Activated CD4-positive, CD25-positive, alpha-beta regulatory T cell treated with anti-CD3 and anti-CD28 coated beads, Interleukin-2, amount 50 U/mL, for 72 hours (primary cell): ENCODE measurements at places on chromosomes 3 and 15.

GRCh38 chr3:22372292-22373062 lies 621.5 kb upstream of the ZNF385D start:
- no peak for DNase-seq

DNA sequence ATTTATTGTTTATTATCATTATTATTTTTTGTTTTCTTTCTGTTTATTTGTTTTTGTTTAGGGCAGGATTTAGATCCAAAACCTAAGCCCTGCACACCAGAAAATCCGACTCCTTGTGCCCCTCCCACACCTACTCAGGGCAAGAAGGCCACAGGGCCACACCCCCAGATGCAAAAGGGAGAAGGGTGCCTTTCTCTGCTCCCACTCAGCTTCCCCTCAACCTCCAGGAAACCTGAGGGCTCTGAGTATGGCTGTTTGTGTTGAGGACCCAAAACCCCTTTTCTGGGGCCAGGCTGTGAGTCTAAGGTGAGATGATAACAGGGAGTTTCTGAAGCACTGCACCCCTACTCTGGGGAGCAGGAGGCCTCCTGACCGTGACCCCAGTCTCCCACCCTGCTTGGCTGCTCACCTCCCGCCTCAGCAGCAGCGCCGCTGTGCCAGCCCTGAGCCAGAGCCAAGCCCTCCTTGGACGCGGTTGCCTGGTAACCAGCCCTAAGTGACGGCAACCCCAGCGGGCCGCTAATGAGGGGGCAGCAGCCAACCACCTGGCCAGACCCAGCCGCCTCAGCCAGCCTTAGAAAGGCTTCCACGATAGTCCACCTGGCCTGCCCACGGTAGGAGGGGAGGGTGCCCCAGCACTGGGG lies 6.4 kb upstream of the C15orf39 start:
- no peak for DNase-seq

DNA sequence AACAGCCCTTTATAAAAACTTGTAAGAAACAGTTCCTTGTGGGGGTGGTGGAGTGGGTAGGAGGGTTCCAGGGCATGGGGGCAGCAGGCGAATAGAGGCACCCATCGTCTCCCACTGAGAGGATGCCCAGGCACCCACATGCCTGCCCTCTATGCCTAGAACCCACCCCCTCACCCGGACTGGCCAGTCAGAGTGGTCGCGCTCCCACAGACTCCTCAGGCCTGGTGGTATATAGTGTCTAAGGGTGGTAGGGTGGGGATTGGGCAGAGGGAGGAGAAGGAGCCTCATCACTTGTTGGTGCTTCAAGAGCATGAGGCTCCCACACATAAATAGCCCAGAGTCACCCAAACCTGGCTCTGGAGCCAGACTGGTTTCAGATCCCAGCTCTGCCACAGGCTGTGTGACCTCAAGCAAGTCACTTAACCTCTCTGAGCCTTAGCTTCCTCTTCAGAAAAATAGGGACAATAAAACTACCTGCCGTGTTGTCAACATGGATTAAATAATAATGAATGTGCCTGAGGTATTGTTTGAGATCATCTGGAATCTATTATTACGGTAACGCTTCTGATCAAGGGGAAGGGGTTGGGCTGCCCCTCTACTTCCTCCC lies 262.1 kb downstream of the UACA start:
- DNase-seq, result no peak

GRCh38 chr3:86239946-86240345 lies 751.0 kb downstream of the VGLL3 start:
- no peak for DNase-seq

- DNase-seq, result no peak
Observed at GRCh38 chr3:13123013-13123654, 49.9 kb upstream of the IQSEC1 start.

GRCh38 chr3:194488055-194488742 lies 1.4 kb upstream of the ATP13A3 start:
- peak; percentile 37 for DNase-seq
